ENCODE measurements at places on chromosomes 7 and 10. TPM values are rescaled to one million over a fixed set of nuclear protein-coding genes. Genes with fewer than 3 reads are reported as not detected.

TSPAN12 gene
- total RNA-seq: not detected

SLC13A1 gene
- not detected for total RNA-seq

DNA sequence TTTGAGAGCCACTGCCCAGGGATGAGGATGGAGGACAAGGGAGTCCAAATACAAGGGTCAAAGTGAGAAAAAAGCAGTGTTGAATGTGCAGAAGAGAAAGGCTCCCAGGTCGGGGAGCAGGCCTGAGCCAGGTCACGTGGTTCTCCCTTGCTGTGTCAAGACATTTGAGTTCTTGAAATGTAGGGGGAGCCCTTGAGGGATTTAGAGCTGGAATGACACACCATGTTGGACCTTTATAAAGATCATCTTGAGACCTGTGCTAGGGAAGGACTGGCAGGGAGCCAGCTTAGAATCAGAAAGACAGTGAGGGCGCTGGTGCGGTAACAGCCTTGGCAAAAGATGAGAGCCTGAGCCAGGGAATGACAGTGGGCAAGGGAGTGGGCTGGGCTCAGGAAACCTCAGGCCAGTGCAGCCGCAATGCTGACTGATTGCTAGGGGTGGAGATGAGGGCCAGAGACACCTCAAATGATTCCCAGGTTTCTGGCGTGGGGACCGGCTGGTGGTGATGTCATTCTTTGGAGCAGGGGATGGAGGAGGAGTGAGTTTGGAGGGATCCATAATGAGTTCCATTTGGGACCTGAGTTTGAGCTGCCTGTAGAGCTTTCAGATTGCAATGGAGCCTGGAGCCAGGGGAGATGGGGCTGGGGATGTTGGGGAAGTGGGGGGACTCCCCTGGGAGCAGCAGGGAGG is 120.1 kb downstream of the PTPN20 start:
- no peak for DNase-seq

GRCh38 chr7:156747718-156748117 is 107.1 kb downstream of the RNF32 start:
- no peak for DNase-seq

Data from naive thymus-derived CD4-positive, alpha-beta T cell (primary cell).